Skin of body (tissue), 3 donors: ENCODE measurements at places on chromosomes 4 and X. TPM values are rescaled to one million over a fixed set of nuclear protein-coding genes. Genes with fewer than 3 reads are reported as not detected.

The RNF150 gene
- 15.0 TPM for total RNA-seq

The TMEM271 gene
- 0.30 TPM for total RNA-seq

The TRPC3 gene
- total RNA-seq: 3.1 TPM

The CLGN gene
- total RNA-seq: 0.59 TPM

The RAI2 gene
- 1.4 TPM for total RNA-seq

The CT45A5 gene
- not detected for total RNA-seq

The BRCC3 gene
- 12.1 TPM for total RNA-seq

The KLHL34 gene
- 0.59 TPM for total RNA-seq

The IL1RAPL1 gene
- 3.3 TPM for total RNA-seq

The EDNRA gene
- 51.1 TPM for total RNA-seq

The ASB9 gene
- 1.7 TPM for total RNA-seq

The MAGEB10 gene
- not detected for total RNA-seq

The MAOB gene
- 2.5 TPM for total RNA-seq

The IL13RA1 gene
- total RNA-seq: 22.5 TPM

The RBM46 gene
- not detected for total RNA-seq

The CFP gene
- 2.5 TPM for total RNA-seq

The SLC34A2 gene
- 1.1 TPM for total RNA-seq

The GSTCD gene
- 12.8 TPM for total RNA-seq

The VEGFD gene
- 2.6 TPM for total RNA-seq

The TDO2 gene
- total RNA-seq: 0.59 TPM

The SYTL5 gene
- total RNA-seq: 0.49 TPM

The SCML2 gene
- 7.4 TPM for total RNA-seq

The NEXMIF gene
- 1.7 TPM for total RNA-seq

The MAGEA4 gene
- total RNA-seq: not detected

The CWH43 gene
- 25.1 TPM for total RNA-seq

The AFP gene
- not detected for total RNA-seq

The TCEAL2 gene
- total RNA-seq: 0.39 TPM

The PHOX2B gene
- total RNA-seq: not detected

The MAGEE1 gene
- total RNA-seq: 2.0 TPM

The SH3D19 gene
- total RNA-seq: 47.8 TPM

The PHEX gene
- 1.5 TPM for total RNA-seq

The TGIF2LX gene
- not detected for total RNA-seq

The PLP1 gene
- total RNA-seq: 57.5 TPM

The MORC4 gene
- total RNA-seq: 42.2 TPM

The MGAT4D gene
- not detected for total RNA-seq

The DGKQ gene
- 4.8 TPM for total RNA-seq

The CLTRN gene
- total RNA-seq: 0.69 TPM

The FGD1 gene
- 4.6 TPM for total RNA-seq

The SCML1 gene
- total RNA-seq: 10.1 TPM

The RTL5 gene
- total RNA-seq: 3.9 TPM
